NCI-H2081 (cell line): ENCODE measurements at places on chromosomes 3 and 15.

GRCh38 chr3:62529230-62529629 is 155.9 kb upstream of the FEZF2 start:
- DNase-seq: no peak

DNA sequence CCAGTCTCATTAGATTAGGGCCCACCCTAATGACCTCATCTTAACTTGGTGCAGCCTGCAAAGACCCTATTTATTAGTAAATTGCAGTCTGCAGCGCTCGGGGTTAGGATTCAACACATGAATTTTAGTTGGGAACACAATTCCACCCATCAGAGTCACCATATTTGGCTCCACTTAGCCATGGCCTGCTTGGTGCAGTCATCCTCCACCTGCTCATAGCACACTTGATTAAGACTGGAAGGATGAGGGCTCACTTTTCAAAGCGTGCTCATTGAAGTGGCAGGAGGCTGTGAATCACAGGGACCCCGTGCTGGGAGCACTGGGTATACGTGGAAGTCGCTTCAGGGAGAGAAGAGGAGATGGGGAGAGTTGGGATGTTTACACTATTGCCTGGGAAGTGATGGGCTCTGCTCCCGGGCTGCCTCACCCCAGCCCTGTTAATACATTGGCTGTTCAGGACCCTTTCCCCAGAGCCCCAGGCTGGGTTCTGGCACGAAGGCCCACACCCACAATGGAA is 68.2 kb downstream of the ASB7 start:
- no peak for DNase-seq

DNA sequence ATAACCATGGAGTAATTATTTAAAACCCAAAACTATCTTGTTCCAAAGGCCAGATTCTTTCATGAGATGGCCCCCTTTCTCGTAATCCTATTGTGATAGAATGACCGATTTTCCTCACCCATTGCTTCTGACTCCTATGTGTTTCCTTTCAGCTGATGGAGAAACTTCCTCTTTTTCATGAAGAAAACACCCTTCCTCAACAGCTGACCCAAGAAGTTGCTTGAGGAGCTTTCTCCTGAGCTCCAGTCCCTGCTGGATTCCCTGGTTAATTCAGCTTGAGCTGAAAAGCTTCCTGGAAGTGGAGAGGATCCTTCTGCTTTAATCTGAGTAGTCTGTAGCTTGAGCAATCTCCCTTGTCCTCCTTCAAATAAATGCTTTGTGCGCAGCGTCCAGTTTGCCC is 75.0 kb downstream of the BFSP2 start:
- DNase-seq: no peak

- DNase-seq: no peak
Measured at GRCh38 chr15:78168608-78169007, 19.4 kb downstream of the IDH3A start.

DNA sequence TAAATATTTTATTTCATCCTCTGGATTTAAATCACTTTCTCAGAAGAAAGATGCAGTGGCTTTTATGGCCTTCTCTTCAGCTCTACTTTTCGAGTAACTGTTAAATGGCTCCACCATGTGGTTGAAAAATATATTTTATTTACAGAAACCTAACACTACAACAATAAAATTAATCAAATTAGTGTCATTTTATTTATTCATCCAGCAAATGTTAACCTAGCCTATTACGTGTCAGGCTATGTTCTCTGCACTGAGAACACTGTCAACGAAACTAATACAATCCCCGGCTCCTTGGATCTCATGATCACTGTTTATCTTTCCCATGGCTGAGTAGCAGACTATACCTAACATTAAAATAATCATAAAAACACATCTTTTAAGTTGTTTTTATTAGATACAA is 148.0 kb upstream of the OSTN start:
- DNase-seq: peak; percentile 38

- DNase-seq: peak; percentile 33
Measured at GRCh38 chr3:71066849-71067261, 516.7 kb downstream of the FOXP1 start.

GRCh38 chr15:28979208-28979841 is 93.6 kb downstream of the APBA2 start:
- no peak for DNase-seq

DNA sequence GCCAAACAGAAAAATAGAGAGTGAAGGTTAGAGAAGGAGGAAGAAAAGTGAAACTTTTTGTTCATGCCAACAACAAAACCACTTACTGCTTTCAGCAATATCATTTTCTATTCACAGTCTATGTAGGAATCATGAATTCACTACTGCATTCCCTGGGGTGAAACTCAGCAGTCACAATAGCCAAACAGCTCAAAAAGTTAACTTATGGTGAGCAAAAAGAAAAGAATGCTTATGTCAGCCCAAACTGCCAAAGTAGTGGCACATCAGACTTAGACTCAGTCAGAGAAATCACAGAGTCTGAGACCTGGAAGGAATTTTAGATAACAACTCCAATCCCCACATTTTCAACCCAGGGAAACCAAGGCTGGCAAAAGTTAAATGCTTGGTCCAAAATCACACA is 238.7 kb upstream of the TMCO5A start:
- DNase-seq: no peak

DNA sequence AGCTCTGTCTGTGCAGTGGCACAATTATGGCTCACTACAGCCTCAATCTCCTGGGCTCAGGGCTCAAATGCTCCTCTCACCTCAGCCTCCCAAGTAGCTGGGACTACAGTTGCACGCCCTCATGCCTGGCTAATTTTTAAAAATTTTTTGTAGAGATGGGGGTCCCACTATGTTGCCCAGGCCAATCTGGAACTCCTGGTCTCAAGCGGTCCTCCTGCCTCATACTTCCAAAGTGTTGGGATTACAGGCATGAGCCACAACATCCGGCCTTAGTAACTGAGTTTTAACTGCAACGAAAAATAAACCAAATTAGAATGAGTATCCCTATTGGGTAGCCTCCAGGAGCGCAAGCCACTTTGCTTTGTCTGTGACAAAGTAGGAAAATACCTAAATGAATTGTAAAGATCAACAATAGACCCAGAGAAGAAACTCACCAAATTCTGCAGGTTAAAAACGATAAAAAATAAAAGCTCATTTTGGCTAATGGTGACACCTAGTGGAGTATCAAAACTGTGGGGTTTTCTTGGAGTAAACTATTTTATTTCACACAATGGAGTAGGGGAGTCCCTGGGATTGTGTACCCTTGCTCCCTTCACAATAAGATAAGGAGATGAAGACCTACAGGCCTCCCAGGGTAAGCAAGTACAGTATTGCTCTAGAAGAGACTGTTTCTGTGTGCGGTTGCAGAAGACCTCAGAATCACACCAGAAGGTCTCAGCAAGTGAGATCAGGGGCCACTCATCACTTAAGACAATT is 21.0 kb upstream of the CA12 start:
- DNase-seq: peak; percentile 61

- DNase-seq: no peak
Measured at GRCh38 chr15:96544162-96544756, 213.8 kb downstream of the NR2F2 start.

- DNase-seq: no peak
Measured at GRCh38 chr3:57889807-57890206, 118.4 kb upstream of the FLNB start.

DNA sequence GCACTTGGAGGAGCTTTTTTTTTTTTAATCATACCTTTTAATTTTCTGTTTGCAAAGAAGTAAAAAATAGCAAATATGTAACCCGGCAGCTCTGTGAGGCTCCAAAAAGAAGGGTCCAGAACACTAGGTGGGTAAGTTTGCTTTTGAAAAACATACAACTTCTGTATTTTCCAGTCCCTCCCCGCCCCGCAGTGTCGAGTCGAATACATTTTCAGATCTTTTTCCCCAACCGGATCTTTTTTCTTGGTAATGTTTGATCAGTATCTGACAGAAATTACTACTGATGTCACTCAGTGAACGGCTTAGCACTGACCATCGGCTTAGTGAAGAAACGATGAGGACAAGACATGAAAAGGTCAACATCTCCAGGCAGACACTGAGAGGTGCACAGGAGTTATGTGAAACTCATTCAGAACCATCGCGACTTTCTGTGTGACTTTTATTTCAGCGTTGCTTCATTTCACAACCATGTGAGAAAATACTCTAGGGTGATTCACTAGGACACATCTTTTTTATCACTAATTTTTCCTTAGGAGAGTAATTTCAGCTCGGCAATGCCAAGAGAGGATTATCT is 11.0 kb downstream of the ISL2 start:
- DNase-seq: no peak

DNA sequence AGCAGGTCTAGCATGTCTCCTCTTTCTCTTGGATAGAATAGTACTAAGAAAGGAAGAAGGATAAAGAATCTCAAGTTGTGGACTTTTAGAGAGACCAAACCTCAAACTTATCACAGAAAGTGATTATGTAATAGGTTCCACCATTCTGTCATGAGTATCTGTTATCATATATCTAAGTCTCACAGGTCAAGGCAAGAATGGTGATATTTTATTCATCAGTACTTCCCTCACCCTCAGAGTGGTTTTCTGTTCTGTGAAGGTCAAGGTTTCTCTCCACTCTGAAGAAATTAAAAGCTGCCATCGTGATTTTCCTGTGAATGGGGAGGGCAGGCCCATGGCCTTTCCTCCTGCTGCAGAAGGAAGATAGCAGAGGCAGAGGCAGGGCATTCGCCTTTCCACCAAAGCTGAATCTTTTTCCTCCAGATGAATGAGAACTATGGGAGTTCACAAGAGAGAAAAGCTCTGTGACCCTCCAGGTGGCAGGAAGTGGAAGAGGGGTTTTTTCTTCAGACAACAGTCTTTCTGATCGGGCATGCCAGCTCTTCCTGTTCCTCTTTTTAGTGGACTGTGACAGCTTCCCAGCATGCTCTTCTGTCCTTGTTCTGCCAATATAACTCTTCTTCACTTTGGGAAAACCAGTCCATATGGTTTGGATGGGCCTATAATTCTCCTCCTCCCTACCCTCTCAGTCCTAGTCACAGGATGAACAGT is 37.1 kb upstream of the CCK start:
- no peak for DNase-seq

DNA sequence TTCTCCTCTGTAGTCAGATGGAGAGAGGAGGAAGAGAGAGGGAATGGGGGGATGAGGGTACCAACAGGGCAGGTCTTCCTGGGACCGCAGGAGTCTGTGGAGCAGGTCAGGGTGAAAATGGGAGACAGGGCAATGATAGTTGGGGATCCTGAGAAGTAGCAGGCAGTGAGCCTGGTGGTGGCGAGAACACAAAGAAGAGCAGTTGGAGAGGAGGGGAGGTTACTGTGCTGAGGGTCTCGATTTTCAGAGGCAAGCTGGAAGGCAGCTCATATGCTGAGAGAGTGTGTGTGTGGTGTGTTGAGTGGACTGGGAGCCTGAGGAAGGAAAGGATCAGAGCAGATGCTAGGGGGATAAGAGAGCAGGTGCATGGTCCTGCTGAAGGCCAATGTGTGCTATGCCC is 2.1 kb upstream of the DOCK3 start:
- DNase-seq: no peak

- DNase-seq: no peak
Measured at GRCh38 chr15:52337198-52337853, 41.7 kb upstream of the MYO5C start.

DNA sequence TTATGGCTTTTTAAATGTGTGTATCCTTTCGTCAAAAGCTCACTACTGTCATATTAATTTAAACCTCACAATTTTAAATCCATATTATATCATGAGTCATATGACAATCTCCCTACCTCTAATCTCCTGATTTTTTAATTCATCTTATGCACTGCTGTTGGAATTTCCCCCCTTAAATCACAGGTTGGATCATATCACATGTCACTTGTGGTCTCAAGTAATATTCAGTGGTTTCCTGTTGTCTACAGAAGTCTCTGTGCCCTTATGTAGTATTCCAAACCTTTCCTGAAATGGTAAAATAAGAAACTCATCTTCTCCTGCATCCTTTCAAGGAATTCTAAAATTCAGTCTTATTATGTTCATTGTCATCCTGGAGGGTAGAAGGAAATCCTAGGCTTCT is 116.0 kb upstream of the CBLB start:
- no peak for DNase-seq

- DNase-seq: no peak
Measured at GRCh38 chr15:87099916-87100315, 1020.2 kb downstream of the AGBL1 start.

- no peak for DNase-seq
Measured at GRCh38 chr3:140424211-140424610, 253.7 kb upstream of the TRIM42 start.

DNA sequence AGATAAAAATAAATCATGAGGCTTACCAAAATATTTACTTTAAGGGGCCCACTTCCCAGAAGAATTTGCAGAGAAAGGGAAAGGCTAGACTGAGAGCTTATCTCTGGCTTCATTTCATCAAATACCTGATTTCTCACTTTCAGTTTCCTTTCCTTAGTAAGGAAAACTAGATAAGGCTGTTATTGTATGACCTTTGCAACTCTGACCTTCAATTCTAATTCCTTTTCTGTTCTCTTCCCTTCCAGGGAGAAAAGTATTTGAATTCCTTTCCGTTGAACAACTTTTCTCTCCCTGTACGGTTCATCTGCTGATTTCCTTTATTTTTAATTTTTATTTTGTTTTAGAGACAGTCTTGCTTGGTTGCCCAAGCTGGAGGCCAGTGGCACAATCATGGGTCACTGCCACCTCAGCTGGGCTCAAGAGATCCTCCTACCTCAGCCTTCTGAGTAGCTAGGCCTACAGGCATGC is 7.1 kb upstream of the PXK start:
- no peak for DNase-seq

GRCh38 chr3:134090031-134090430 is 60.3 kb upstream of the SLCO2A1 start:
- DNase-seq: no peak

DNA sequence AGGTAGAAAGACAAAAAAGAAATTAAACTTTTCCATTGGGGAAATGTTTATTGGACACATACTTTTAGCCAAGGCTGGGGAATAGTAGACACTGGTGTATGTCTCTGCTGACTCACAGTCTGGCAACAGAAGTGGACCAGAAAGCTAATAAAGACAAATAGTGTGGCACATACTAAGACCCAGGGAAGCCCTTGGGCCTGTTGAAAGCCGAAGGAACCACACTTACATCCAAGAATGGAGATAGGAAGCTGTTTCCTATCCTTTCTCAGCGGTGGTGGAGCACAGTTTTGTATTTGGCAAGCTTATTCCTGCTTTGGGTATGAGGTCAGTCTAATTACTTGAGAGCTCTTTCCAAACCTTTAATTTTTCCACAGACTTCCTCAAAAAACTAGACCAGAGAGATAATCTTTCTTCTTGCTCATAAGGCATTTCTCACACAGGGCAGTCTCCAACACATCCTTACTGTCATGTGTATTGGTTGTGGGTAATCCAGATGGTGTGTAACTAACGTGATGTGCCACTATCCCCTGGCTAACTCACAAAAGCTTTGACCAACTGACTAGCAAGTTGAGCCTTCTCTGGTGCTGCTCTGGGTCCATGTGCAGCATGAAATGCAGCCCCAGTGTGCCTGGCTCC is 279.1 kb upstream of the IGF1R start:
- no peak for DNase-seq

GRCh38 chr3:148221303-148221702 is 476.4 kb upstream of the AGTR1 start:
- DNase-seq: no peak
